ENCODE measurements at places on chromosomes 13 and 19. TPM values are rescaled to one million over a fixed set of nuclear protein-coding genes. Genes with fewer than 3 reads are reported as not detected.

SYT5 gene
- not detected for total RNA-seq

ADGRE3 gene
- total RNA-seq = not detected

FCHO1 gene
- 0.71 TPM for total RNA-seq

FPR1 gene
- 4.5 TPM for total RNA-seq

ZNF547 gene
- 3.6 TPM for total RNA-seq

SLC25A41 gene
- total RNA-seq = 0.16 TPM

CLDND2 gene
- total RNA-seq = 1.5 TPM

ARHGAP45 gene
- total RNA-seq = 4.8 TPM

ZNF625 gene
- total RNA-seq = 4.0 TPM

RELB gene
- 4.0 TPM for total RNA-seq

SOX1 gene
- total RNA-seq = not detected

CYP4F2 gene
- total RNA-seq = not detected

SYNGR4 gene
- not detected for total RNA-seq
